Stimulated activated CD8-positive, alpha-beta memory T cell treated with anti-CD3 and anti-CD28 coated beads, Interleukin-15, amount 100 ng/mL, for 48 hours (primary cell): ENCODE measurements at places on chromosomes 13 and 19.

- no peak for DNase-seq
Measured at GRCh38 chr13:33973194-33973593, 155.2 kb downstream of the RFC3 start.

- DNase-seq, result no peak
Measured at GRCh38 chr19:53466726-53467484, 628 bp upstream of the ZNF813 start.

GRCh38 chr13:37418490-37418889 lies 180.1 kb downstream of the POSTN start:
- DNase-seq, result no peak

DNA sequence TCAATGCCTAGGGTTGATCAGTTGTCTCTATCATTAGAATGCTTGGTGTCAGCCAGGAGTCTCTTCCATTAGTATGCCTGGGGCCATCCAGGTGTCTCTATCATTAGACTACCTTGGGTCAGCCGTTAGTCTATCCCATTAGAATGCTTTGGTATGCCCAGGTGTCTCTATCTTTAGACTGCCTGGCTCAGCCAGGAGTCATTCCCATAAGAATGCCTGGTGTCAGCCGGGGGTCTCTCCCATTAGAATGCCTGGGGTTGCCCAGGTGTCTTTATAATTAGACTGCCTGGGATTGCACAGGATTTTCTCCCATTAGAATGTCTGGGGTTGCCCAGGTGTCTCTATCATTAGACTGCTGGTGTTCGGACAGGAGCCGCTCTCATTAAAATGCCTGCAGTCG lies 1442.9 kb downstream of the UQCRFS1 start:
- DNase-seq, result no peak

- no peak for DNase-seq
Measured at GRCh38 chr13:76703621-76704288, 182.4 kb downstream of the KCTD12 start.

GRCh38 chr13:110651726-110652230 lies 36.4 kb downstream of the NAXD start:
- DNase-seq, result no peak

DNA sequence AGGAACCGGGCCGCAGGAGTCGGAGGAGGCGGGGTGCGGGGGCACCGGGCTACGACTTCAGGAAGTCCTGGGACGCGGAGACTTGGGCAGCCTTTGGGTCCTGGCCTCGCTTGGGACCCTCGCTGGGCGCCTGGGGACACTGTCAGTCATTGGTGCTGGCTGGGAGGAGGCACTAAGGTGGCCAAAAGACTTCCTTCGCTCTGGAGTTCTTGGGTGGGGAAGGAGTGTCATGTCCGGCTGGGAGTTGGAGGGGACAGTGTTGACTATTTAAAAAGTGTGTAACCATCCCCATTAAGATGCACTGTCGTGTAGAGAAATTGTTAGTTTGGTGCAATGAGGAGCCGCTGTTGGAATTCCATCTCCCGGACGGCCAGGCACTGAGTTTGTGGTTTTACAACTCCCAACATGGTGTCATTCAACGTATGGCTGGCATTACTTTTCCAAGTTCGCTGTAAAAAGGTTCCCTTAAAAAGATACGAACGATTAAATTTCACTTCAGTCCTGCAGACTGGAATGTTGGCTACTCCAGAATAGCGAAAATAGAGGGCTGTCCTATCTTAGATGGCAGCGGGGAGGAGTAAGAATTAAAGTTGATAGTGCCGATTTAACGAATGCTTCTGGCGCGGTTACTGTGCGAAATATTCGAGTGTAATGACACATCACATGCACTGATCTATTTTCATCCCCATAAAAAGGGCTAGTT lies 776 bp downstream of the DNAJC3 start:
- no peak for DNase-seq

DNA sequence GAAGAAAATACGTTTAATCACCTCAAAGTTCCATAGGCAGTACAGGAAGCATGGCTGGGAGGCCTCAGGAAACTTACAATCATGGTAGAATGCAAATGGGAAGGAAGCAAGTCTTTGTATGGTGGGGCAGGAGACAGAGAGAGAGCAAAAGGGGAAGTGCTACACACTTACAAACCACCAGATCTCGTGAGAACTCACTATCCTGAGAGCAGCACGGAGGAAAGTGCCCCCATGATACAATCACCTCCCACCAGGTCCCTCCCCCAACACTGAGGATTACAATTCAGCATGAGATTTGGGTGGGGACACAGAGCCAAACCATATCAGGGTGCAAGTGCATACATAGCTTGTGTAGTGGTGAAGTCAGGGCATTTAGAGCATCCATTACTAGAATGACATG lies 92.3 kb upstream of the ANKRD10 start:
- no peak for DNase-seq

GRCh38 chr19:43997631-43998290 lies 5.0 kb upstream of the ZNF230 start:
- no peak for DNase-seq

GRCh38 chr13:112057736-112058518 lies 9.0 kb upstream of the SOX1 start:
- no peak for DNase-seq

GRCh38 chr13:40540328-40541044 lies 126.0 kb downstream of the FOXO1 start:
- DNase-seq, result no peak

GRCh38 chr19:10344780-10345179 lies 5.4 kb upstream of the ICAM3 start:
- no peak for DNase-seq

DNA sequence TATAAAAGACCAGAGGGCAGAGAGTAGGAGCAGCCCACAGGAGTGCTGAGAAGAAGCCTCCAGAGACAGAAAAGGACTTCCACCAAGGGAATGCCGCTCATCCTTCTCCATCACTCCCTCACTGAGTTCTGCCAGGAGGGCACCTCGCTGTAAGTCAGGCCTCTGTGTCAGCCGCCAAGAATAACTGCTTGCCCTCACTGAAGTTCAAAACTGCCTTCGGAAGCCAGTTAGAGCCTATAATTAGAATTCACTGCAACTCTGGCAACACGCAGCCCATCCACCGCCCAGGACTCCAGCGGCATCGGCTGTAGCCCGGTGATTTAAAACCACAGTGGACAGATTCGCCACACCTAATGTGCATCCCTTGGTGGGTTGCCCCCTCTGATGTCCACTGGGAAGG lies 281.8 kb upstream of the ZNF507 start:
- DNase-seq, result no peak

- DNase-seq, result no peak
Measured at GRCh38 chr13:26482451-26483197, 74.9 kb upstream of the WASF3 start.

- DNase-seq, result no peak
Measured at GRCh38 chr19:8261881-8262280, 46.3 kb downstream of the CD320 start.

- DNase-seq, result peak; percentile 67
Measured at GRCh38 chr19:543910-544608, at the start of gene GZMM. Gene GZMM (plus strand): TSS chr19:544053. CDS start chr19:544072, 19 bp downstream.

GRCh38 chr19:17543986-17544385 lies 11.5 kb upstream of the COLGALT1 start:
- DNase-seq, result no peak

DNA sequence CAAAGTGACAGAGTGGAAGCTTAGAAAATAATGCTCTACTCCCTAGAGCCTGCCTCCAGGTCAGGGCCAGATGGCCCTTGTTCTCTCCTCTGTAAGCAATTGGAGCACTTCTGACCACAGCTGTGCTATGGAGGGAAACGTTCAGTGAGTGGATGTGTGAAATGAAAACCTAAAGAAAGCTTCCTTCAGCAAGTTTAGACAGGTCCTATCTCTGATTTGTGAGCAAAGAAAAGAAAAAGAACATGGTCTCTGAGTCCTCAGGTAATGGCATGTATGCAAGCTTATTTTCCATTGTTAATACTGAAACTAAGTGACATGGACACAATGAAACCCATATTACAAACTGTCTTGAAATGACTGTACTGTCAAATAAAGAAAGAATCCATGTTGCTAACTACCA lies 1486.8 kb downstream of the EFNB2 start:
- DNase-seq, result no peak

DNA sequence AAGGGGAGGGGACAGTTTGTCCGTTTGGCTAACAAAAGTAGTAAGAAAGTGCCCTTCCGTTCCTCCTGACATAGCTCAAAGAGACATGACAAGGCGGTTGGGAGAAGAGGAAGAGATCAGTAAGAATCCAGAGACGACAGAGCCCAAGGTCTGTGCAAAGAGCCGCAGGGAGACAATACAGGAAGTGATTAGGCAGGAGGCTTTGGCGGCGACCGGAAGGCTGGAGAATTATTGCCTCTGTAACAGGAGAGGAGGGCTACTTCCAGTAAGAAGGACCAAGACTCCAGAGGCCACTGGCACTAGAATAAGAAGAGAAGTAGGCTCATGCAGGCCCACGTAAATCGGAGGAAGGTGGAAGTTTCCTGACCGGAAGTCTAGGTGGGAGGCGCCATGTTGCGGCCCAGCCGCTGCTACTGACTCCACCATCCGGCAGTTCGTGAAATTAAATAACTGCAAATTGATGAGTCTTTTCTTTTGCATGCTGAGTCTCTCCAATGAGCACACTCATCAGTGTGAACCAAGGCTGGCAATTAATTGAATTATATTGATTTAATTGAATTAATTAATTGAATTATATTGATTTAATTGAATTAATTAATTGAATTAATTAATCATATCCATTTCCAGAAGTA lies 9.9 kb downstream of the RFX2 start:
- DNase-seq, result no peak

DNA sequence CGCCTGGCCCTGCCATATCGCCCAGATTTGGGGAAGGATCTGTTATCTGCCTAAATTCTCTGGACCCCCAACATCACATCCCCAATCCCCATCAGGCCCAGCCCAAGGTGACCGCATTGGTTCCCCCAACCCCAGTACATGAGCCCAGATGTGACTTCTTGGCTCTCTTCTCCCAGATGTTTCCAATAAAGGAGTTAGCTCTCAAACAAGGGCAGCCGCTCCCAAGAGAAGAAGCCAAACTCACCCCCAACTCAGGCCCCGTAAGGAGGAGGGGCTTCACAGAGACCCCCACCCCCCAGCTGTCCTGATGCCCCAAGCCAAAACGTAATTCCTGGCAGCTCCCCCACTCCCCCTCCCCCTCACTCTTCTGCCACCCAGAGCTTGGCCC lies 6.9 kb downstream of the FBN3 start:
- no peak for DNase-seq

DNA sequence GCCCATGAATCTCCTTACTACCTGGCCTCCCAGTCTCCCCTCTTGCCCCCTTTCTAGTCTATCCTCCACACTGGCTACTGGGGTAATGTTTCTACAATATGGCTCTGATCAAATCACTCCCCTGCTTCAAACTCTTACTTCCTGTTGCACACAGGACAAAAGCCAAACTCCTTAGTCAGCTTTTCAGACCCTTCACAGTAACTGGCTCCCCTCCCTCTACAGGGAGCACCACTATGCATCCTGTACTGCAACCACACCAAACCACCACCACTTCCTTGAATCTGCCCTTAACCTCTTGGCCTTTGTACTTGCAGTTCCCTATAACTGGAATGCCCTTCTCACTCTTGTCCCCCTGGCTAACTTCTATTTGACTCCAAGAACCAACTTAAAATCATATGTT lies 32.2 kb downstream of the DEDD2 start:
- DNase-seq, result no peak

DNA sequence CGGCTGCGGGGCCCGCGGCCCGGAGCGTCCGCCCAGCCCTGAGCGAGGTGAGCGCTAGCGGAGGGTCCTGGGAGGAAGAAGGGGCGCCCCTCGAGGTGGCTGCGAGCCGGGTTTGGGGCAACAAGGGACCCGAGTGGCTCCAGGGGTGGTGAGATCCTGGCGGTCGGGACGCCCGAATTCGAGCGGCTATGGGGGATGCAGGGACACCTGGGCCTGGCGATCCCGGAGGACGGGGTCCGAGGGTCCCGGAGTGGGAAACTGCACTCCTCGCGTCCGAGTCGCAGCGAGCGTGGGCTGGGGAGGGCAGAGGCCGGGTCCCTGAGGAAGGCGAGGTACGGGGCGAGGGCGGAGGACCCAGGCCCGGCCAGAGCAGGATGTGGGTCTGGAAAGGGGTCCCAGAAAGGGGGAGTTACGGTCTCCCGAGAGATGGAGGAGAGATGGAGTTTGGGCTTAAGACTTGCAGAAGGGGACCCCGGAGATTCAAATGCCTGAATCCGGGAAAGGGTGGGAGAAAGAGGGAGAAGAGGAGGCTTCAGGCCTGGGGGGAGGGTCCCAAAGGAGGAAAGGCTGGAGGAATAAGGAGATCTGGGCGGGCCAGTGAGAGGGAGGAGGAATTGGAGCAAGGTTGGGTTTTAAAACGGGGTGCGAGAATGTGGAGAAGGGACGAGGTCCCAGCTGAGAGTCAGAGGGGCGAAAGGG lies 542 bp downstream of the CACNG7 start:
- DNase-seq, result no peak

DNA sequence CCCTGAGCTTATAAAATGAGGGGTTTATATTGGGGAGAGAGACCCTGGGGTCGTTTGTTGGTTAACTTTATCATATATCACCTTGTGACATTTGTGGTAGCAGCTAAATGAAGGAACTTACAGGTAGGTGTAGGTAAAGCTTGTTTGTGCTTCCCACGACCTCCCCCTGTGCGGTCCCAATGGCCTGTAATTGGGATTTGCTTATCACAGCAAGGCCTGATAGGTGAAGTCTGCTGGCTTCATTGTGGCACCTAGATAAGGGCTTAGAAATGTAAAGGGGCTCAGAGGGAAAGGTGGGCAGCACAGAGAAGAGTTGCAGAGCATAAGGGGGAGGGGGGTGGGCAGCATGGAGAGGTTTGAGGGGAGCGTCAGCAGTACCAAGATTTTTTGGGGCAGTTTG lies 35.5 kb upstream of the MLNR start:
- no peak for DNase-seq

GRCh38 chr13:38826182-38826813 lies 139.4 kb downstream of the FREM2 start:
- DNase-seq, result no peak

DNA sequence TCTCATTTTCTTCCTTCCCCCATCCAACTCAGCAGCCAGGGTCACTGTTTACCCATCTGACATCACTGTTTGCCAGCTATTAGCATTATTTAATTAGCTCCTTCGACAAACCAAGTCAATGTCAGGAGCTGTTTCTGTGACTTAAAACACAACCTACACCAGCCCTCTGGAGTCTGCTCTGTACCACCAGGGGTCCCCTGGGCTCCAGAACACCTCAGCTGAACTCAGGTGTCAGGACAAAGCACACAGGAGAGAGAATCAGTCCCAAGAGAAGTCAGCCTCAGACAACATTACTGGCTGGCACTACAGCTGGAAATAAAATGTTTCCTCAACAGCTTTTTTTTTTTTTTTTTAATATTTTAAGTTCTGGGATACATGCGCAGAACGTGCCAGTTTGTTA lies 45.1 kb downstream of the DCLK1 start:
- no peak for DNase-seq
